ENCODE measurements at places on chromosomes 16 and 17.

GRCh38 chr16:52076801-52077201, 470.1 kb downstream of the TOX3 start:
- no peak for DNase-seq

DNA sequence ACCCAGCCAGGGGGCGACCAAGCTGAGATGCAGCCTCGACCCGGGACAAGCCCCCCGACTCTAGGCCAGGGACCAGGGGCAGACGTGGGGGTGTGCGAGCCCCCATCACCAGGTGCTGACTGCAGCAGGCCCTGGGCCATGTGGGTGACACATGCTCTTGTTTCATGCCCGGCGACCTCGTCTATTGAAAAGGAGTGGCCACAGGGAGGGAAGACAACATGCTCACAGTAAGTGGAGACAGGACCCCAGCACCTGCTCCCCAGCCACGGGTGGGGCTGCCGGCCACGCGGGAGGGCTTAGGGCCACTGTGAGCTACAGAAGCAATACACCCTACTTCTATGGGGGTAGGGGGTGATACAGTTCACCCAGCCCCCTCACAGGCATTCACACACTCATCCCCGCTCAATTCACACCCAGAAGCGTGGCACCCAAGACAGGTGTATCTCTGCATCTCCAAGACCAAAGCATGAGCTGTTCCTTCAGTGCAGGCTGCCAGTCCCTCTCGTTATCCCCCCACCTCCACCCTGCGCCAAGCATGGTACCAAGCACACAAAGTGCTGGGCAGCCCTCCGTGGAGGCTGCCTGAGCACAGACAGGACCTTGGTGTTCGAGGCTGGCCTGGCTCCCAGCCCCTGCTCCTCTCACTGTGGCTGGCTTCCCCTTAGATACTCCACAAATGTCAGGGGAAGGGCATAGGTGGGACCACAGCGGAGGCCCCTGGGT, 13.6 kb downstream of the VASN start:
- no peak for DNase-seq

DNA sequence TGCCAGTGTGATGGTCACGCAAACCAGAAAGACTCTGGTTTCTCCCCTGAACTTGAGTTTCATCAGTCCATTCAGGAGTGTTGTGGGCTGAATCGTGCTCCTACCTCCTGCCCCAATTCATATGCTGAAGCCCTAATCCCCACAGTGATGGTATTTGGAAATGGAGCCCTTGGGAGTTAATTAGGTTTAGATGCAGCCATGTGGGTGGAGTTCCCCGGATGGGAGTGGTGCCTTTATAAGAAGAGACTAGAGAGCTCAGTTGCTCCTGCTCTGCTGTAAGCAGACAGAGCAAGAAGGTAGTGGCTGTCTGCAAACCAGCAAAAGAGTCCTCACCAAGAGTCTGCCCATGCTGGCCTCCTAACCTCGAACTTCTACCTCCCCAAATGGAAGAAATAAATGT, 160.3 kb upstream of the DYNLRB2 start:
- no peak for DNase-seq

DNA sequence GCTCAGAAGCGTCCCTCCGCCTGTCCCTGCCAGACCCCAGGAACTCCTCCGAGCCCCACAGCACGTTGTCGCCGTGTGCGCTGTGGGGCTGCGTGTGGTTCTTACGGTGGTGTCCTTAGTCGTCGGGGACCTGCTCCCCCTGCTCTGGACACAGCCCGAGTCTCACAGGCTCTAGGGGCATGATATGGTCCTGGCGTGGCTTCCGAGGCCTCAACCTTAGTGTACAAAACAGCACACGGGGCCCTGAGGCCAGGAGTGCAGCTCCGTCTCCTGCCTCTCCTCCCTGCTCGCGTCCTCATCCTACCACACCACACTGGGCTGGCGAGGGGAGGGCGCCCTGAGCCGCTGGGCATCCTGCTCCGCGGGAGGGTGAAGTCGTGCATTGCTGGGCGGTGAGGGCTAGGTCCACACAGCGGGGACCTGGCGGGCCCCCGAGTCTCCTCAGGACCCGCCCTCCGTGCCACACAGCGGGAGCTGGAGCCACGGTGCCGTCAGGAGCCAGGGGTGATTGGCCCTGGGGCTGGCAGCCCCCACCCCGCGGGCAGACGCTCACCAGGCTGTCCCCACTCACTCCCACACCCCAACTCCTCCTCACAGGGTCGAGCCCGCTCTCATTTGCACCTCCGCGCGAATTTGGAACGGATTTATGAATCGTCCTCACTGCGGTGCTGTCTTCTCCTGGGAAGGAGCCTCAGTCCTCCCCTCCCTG, 1.2 kb upstream of the MAFG start:
- no peak for DNase-seq

DNA sequence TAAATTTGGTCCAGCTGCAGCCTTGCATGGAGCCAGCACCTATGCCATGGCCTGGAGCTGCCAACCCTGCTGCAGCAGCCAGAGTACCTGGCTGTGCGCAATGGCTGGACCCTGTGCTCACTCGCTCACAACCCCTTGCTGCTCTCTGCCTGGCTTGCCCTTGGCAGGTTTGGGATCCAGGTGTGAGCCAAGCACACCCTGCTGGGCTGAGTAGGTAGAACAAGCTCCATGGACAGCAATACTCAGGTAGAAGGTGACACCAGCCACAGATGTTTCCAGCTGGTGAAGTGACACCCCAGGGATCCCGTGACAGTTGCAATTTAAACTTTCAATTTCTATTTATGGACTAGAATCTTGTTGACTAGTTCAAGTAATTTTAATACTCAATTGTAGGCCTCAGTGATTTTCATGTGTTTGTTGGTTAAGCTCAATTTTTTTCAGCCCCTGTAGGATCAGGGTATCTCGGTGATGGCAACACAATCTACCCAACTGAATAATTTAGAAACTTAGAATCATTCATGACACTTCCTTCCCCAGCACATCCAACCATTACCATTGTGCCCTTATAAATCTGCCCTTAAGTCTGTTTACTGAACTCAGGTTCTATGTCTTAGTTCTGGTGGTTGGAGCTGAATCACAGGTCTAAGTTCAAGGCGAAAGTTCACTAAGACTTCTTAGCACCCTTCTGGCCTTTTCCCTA, 480.0 kb downstream of the PMP22 start:
- DNase-seq, result peak; percentile 15

GRCh38 chr17:77471984-77472461, 331.3 kb downstream of the SEC14L1 start:
- DNase-seq, result no peak

DNA sequence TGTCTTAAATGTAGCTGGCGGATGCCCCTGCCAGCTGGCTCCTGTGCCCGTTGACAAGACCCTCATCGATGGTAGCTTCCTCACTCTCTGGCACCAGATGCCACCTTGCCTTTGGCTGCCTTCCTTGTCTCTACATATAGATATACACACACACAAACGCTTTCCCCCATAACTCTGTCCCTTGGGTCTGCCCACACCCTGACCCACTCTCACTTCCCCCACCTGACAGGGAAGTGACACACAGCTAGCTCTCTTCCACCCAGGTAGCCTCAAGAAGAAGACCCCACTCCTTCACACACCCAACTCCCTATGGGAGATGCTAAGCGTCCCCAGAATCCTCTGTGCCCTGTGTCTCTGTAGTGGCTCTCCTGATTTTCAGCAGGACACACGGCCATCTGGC, 25.6 kb downstream of the JUP start:
- DNase-seq, result no peak

- DNase-seq, result no peak
Measured at GRCh38 chr16:2152695-2153506, 2.7 kb upstream of the TRAF7 start.
